Fibroblast of skin of back (primary cell): ENCODE measurements at places on chromosomes 1 and 21.

DNA sequence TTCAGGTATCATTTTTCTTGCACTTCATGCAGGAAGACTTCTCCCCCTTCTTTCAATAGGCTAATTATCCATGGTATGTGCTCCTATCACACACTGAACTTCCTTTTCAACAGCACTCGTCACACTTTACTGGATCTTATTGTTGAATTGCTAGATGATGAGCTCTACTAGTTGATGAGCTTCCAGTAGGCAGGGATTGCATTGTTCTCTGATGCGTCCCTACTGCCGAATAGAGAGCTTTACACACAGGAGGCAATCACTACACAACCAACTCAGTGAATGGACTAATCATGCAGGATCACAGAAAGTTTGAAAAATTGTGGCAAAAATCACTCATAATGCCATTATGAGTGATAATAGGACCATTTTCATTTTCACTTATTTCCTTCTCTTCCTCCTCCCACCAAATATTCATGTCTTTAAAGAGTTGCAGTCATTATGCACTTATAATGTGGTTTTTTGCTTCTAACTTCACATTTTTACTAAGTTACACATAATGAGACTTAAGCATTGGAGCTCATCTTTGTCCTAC is 128.1 kb upstream of the ZNF648 start:
- DNase-seq, result no peak

GRCh38 chr1:197954718-197955418 is 37.7 kb downstream of the LHX9 start:
- no peak for DNase-seq

DNA sequence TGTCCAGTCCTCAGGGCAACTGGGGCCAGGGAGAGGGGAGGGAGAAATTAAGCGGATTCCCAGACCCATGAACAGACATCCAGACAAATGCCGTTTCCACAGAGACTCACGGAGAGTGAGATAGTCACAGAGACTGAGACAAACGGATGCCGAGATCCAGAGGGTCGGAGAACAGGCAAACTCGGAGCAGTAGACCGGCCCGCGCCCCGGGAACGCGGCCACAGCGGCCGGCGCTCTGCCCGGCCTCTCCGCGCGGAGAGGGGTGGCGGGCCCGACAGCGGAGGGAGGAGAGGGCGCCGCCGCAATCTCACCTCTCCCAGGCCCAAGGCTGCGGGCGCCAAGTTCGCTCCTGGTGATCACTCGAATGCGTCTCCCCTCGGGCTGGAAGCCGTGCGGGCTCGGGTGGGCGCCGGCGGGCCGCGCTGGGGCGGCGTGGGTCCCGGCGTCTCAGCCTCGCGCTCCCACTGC is 831 bp upstream of the FOXD2 start:
- DNase-seq, result peak; percentile 36

GRCh38 chr21:41675574-41675973 is 91.3 kb downstream of the RIPK4 start:
- peak; percentile 47 for DNase-seq

DNA sequence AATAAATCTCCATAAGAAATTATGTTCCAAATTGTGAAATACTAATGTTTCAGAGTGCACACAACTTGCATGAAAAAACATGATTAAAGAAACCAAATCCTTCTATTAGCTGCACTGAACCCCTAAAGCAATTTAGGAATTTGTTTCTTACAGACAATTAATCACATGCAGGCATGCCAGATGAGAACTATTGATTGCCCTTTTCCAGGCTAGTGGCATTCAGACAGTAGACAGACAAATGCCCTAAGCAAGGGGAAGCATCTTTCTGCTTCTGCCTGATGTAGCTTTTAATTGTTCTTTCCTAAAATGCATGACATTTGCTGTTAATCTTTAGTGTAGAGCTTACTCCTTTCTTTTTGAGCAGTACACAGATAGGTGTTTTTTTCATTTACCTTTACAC is 229.5 kb downstream of the DPYD start:
- no peak for DNase-seq

GRCh38 chr1:75548721-75549480 is 62.0 kb downstream of the SLC44A5 start:
- DNase-seq, result no peak

DNA sequence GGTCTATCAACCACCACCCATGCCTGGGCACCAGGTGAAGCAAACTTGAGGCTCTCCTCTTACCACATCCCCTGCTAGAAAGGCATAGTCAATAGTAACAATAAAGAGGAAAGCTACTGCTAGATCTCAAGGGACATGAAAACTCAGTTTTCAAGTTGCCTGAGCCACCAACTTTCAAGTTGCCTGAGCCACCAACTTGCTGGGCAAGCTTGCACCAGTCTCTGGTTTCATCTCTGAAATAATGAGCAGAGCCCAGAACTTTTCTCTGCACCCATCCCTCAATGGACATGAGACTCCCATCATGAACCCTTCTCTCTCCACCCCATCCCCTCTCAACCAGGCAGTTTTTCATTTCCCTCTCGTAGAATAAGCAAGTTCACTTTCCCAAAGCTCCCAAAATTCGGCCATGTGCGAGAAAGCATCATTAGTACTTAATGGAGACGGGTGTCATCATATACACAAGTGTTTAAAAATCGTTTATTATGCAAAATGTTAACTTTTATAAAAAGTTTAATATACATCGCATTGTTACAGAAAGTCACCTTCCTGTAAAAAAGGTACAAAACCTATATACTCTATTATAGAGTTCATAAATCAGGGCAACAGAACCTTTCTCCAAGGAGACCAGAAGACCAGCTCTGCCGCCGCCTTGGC is 1.7 kb downstream of the ID3 start:
- DNase-seq, result no peak

- DNase-seq, result no peak
Measured at GRCh38 chr1:1988061-1988945, 15.3 kb downstream of the CFAP74 start.

DNA sequence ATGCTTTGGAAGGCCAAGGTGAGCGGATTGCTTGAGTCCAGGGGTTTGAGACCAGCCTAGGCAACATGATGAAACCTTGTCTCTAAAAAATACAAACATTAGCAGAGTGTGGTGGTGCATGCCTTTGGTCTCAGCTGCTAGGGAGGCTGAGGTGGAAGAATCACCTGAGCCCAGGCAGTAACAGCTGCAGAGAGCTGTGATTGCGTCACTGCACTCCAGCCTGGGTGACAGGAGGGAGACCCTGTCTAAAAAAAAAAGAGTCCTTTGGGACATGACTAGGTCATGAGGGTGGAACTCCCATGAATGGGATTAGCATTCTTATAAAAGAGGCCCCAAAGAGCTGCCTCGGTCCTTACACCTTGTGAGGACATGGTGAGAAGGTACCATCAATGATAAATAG is 436.0 kb upstream of the NR5A2 start:
- no peak for DNase-seq
